DMS153 (cell line): ENCODE measurements at places on chromosomes 6 and 20.
A peak's percentile ranks its signal among the peaks of the same experiment; 100 is the strongest.

GRCh38 chr6:51855310-51856082 is 231.9 kb downstream of the PKHD1 start:
- peak; percentile 55 for DNase-seq

DNA sequence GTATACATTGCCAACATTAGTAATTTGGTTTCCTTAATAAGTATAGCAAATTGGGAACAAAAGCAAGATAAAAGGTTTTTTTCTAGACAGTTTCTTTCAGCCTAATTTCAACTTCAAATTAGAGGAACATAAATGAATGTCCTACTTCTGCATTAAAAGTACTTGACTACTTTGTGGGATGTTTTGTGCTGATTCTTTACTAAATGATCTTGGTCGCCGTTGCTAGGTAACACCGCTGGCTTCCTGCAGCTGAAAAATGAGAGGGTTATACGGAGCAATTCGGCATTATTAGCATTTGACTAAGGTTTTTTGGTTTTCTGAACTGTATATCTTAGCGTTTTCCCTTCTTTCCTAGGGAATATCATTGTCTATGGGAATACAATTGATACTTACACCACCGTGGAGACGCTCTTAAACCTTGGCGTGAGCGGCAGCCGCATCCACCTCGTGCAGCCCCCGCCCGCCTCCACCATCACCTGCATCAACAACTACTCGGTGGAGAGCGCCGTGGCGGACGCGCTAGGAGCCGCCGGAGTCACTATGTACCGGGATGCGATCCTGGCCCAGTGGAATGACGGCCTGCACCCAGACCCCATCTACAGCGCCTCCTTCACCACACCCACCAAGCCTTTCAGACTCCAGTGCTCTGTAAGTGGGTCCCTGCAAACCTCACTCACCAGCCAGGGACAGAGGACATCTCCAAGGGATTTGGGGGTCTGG is 90.9 kb upstream of the INSM1 start:
- DNase-seq = no peak

GRCh38 chr6:32867022-32867477 is 13.1 kb downstream of the PSMB9 start:
- DNase-seq = no peak

DNA sequence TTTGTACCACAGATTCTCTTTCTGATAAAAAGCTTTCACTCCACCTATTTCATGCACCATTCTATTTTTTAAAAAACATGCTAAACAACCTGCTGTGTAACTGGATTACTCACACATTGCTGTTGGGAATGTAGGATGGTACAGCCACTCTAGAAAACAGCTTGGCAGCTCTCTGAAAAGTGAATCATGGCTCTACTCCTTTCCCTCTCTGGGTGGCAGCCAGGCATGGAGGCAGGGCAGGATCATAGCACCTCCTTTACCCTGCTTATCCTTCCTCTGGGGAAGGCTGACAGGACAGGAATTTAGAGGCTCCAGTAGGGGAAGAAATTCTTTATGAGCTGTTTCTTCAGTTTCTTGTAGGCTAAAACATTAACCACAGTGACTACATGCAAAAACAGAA is 6.7 kb upstream of the VNN2 start:
- no peak for DNase-seq

DNA sequence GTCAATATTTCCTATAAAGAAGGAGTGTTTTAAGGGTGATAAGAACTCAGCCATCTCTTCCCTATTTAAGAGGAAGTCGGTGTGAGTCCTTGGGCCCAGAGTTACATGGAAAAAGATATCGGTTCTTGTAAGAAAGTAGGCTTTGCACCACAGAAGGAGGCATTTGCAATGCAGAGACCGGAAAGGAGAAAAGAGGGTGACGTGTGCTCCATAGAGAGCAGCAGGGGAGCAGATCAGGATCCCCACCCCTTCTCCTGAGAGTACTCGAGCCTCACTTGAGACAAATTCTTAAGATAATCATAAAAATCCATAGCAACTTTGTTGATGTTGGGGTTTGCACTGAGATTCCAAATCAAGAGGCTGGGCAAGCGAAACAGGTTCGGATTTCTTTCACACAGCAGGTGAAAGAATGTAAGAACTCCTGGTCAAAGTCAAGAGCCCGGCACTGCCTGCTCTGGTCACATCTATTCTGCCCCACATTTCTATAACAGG is 27.8 kb downstream of the FOXA2 start:
- no peak for DNase-seq

DNA sequence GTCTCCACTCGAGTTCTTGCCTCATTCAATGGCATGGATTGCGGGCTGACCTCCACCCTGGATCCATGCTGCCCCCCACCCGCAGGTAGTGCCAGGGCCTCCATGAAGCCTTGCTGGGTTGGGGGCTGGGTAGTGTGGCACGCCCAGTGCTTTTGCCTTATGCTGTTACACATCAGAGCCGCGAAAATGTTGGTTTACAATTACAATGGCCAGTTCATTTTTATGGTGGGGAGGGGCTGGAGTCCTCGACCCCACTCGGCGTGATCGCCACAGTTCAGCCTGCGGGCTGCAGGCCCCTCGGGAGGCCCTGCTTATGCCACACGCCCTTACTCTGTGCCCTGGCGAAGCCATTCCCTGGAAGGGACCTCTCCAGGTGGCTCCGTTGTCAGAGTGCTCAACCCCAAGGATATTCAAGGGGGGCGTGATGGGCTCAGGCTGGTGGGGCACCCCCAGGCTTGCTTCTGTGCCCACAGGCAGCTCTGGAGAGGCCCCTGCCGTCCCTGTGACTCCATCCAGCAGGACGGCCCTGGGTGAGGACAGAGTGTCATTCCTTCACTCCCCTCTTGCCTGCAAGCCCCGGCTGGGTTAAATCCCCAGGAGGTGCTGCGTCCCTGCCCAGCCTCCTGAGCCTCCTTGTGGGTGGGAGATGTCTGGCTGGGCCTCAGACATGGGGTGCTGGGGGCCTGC is 14.8 kb downstream of the ITPA start:
- no peak for DNase-seq

DNA sequence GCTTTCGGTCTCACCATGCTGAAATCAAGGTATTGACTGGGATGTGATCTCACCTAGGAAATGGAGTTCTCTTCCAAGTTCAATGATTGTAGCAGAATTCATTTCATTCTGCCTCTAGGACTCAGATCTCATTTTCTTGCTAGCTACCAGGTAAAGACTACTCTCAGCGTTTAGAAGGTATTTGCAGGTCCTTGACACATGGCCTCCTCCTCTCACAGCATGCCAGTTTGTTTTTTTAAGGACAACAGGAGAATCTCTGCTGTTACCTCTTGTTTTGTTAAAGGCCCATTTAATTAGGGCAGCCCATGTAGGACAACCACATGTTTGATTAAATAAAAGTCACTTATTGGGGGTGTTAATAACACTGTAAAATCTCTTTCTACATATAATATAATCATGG is 757.8 kb downstream of the EYS start:
- no peak for DNase-seq

DNA sequence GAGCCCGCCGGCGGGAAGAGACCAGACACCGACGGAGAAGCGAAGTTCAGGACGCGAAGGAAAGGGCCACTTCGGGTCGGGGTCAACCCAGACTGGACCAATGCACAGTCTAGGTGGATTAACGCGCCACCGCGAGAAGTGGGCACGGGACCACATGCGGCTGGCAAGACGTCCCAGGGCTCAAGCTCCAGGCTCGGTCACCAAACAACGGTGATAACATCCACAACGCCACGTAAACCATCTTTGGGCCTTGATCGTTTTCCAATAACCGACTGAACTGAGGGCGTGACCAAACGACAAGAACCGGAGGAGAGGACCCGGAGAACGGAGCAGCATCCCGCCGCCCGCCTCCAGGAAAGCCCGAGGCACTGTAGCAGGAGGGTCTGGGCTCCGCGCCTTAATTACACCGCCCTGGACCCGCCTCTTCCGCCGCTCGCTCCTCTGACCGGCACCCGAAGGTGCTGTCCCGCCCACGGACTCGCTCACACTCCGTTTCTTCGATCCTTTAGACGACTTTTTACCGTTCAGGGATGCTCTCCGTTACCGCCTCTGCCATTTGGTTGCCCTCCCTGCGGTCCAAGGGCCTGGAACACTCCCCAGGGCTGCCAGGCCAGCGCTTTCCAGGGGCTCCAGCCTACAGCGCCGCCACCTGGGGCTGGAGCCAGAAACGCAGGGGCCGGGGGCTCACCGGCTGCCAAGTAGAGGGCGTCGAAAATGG is 44.1 kb downstream of the DPPA5 start:
- peak; percentile 72 for DNase-seq

DNA sequence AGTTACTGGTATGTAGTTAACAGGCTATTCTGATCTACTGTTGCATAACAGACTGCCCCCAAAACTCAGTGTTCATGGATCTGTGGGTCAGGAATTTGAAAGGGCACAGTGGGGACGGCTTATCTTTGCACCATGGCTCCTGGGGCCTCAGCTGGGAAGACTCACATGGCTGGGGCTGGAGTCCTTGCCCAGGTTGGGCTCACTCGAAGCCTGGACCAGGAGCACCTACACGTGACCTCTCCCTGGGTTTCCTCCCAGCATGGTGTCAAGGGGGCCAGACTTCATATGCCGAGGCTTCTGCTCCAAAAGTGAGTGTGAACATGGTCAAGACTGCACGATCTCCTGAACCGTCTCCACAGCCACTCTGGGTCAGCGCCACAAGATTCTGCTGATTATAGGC is 11.7 kb downstream of the SYNDIG1 start:
- DNase-seq = no peak
